H1 (cell line): ENCODE measurements at places on chromosomes 5 and 9.

DNA sequence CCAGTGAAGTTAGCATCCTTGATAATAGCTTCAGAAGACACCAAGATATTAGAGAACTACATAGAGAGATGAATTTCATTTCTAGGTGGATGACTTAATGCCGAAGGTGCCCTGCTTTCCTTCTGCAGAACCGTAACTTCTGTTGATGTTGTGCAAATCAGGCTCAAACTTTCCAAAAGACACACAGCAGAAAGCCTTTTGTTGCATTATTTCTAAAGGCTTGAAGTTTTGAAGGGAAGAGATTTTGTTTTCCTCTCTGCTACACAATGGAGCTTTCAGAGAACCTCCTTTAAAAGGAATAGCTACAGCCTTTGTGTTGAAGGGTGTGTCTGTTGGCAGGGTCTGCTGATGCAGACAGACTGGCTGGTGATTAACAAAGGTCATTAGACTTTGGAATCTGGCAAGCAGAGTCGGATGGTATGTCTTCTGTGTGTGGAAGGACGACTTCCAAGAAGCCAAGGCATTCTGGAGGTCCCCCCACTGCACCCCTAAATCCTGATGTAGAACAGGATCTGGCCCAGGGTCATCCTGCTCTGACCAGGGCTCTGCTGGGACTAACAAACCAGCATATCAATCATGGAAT, 57.8 kb downstream of the ZNF462 start:
- peak overlapping the region; percentile 44; the same call in 1 of the 2 replicates for H3K27ac ChIP-seq
- peaks cover 10% of the 10 kb centered on the region; the same call in 1 of the 2 replicates for H3K4me1 ChIP-seq
- no peak for DNase-seq
- H3K27me3 ChIP-seq = no peaks in the 10 kb centered on the region
- peaks cover 38% of the 10 kb centered on the region for H3K36me3 ChIP-seq

DNA sequence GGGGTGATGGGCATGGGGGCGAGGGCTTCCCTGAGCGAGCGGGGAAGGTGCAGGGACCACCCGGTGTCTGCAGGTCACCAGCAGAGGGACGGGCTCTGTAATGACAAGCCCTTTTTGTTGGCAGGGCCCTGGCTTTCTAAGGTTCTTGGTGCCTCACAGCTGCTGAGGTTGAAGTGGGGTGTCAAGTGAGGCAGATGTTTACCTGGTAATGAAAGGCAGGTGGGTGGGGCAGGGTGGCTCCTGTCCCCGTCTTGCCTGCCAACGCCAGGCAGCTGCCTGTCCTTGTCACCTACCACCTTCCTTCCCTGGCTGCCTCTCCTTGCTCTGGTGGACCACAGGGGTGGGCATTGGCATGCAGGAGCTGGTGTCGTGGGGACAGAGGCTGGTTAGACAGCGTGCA, 41.0 kb upstream of the SEMA4D start:
- H3K27ac ChIP-seq = no peak overlapping the region
- no peaks in the 10 kb centered on the region for H3K27me3 ChIP-seq
- DNase-seq = no peak

DNA sequence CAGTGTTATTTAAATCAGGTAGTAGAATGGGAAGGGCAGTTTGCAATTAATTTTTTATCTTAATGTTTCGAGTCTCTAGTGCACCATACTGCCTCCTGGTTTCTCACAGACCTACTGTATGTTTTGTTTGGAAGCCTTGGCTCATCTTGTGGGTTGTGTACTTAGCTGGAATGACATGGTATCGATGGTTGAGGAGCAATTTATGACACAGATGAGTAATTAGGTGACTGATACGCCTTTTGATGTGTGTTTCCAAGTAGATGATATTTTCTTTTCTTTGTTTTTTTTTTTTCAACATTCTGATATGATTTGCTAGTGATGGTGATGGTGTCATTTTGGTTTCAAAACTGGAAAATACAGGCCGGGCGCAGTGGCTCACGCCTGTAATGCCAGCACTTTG, 16.1 kb downstream of the BASP1 start:
- no peak for DNase-seq
- H3K4me3 ChIP-seq = no peak overlapping the region
- peaks cover 9% of the 10 kb centered on the region for H3K4me1 ChIP-seq
- H3K36me3 ChIP-seq = peaks cover 4% of the 10 kb centered on the region; the same call in 1 of the 2 replicates

DNA sequence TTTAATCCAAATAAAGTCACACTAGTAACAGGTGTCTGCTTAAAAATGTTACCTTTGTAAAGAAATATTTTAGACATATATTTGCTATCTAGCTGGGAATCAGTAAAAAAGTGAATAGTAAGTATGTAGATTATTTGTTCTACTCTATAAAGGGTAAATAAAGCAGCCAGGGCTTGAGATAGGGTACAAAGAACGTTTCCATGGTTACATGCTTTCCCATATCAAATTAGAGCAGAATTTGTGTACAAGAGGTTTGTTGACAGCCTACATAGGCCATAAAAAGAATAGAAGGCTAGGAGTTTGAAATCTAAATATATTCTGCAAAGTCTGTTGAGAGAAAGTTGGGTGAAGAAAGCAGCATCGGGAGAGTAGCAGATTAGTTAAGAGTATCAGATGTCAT, 160.9 kb upstream of the POU5F2 start:
- H3K27ac ChIP-seq = no peak overlapping the region
- no peaks in the 10 kb centered on the region for H3K36me3 ChIP-seq
- H3K4me1 ChIP-seq = no peaks in the 10 kb centered on the region
- no peak overlapping the region for H3K4me3 ChIP-seq
